IPS DF 19.7 (cell line): ENCODE measurements at places on chromosomes 16 and 17.

GRCh38 chr16:51084074-51084928 is 66.8 kb downstream of the SALL1 start:
- peak; percentile 9 for DNase-seq

DNA sequence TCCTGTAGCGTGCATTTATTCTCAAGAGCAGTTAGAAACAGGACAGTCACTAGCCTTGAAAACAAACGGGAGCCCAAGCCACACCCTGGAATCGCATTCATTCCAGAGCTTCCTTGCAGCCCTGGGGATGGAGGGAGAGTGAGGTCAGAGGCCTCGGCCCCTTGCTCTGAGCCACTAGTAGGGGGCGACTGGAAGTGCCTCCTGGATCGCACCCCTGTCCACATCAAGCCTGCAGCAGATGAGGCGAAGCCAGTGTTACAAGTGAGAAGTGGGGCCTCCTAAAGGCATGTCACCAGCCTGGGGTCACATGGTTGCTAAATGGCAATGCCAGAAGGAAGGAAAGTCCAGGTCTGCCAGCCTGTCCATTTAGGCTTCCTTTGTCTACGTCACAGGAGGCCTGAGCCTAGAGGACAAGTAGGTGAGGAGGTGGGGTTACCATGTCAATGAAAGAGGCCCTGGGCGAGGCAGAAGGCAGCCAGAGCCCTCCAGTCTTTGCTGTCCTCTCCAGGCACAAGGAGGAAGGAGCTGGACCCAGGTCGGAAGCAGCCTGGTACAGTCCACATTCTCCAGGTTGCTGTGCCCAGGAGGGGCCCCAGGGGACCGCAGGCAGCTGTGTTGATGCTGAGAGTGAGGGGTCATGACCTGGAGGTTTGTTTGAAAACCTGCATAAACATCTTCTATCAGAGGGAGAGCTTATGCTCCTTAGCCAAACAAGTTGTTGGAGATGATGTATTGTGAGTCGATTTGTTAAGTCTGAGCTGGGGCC is 3.0 kb upstream of the RCVRN start:
- DNase-seq = no peak

- DNase-seq = no peak
Observed at GRCh38 chr17:79979221-79979741, 56.4 kb downstream of the TBC1D16 start.

GRCh38 chr16:87584975-87585374 is 17.3 kb upstream of the JPH3 start:
- no peak for DNase-seq

GRCh38 chr17:10117581-10118001 is 80.8 kb downstream of the GAS7 start:
- DNase-seq = no peak
